ENCODE measurements at places on chromosomes 11 and 22.
A peak's percentile ranks its signal among the peaks of the same experiment; 100 is the strongest.

DNA sequence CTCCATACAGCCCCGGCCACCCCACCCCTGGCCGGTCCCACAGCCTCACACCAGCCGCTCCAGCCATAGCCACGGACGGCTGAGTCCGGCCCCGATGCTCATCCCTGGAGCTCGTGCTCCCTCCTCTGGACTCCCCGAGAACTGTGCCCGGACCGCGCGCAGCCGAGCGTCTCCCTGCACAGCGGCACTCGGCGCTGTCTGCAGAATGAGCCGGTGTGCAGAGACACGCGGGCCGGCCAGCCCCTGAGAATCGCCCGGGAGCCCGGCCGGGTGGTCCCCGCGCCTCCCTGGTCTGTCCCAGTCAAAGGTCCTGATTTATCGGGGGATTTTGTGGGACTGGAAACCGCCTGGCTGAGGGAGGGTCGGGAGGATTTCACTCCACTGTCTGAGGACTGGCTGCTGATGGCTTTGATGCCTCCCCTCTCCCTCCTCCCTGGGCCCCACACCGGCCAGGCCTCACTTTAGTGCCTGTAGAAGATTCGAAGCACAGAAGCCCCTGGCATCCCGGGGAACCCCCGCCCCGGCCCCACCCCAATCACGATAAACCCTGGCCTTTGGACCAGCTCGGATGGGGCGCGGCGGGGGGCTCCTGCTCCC, 102.7 kb downstream of the BRD1 start:
- peak; percentile 76 for DNase-seq

GRCh38 chr11:6637871-6638270, 17.7 kb downstream of the DCHS1 start:
- no peak for DNase-seq

- no peak for DNase-seq
Measured at GRCh38 chr11:120581313-120581712, 69.8 kb downstream of the GRIK4 start.

DNA sequence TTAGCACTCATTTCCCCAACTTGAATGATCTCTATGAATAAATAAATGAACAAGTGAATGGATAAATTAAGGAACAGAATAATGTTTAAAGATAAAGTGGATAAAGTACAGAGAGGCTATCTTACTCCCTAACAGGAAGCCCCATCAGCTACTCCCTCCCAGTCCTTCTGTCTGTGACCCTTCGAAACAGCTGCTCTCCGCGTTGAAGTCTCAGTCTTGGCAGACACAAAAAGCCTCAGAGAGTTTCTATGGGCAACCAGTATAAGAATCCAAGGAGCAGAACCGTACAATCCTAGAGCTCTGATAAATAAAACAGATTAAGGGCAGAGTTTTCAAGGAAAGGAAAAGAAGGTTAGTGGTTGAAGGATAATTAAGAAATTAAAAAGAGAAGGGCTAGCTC, 35.0 kb downstream of the GUCY1A2 start:
- DNase-seq, result no peak

- DNase-seq, result no peak
Measured at GRCh38 chr11:93194673-93195291, 3.0 kb downstream of the SLC36A4 start.

DNA sequence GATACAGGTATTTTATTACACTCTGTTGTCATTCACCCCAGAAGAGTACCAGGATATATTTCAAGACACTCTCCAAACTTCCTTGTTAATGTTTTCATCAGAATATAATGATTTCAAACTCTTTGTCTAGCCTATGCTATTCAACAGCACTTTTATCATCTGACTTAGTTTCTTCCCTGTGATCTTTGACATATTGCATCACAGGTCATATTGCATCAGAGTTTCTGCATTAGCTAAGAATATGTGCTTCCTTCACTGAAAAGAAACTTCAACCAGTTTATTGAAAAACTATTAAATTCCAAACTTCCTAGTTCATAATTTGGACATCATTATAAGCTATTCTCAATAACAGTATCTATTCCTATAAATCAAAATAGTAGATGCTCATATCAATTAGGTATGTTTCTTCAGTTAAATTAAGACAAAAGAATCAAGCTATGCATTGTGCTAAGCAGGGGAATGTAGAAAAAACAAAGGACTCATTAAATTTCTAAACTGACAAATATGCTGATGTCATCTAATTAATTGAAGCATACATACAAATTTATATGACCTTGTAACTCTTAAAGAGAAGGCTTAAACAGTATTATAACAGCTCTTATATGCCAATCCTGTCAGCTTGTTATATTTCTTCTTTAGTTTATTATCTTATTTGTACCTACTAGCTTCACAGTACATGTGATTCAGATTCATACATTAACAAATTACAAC, 361.8 kb upstream of the LUZP2 start:
- DNase-seq, result no peak

- no peak for DNase-seq
Measured at GRCh38 chr11:115148691-115149090, 355.5 kb downstream of the CADM1 start.

GRCh38 chr11:44985721-44986120, 35.0 kb upstream of the TP53I11 start:
- no peak for DNase-seq

- no peak for DNase-seq
Measured at GRCh38 chr11:18705651-18706281, 7.2 kb downstream of the TMEM86A start.

DNA sequence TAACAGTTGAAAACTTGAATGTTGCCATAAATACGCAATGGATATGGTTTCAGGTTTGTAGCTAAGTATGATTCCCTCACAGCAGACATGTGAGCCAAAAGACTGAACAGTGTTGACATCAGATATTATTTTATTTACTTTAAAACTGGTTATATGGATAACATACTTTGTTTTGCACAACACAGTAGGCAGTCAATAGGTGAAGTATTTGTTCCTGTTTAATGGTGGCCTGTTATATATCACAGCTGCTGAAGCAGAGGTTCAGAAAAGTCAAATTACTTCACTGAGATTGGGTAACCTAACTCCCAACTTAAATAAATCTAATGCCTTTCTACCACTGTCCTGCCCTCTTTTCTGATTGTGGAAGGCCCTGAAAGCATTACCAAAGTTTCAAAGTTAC, 44.6 kb downstream of the YAP1 start:
- no peak for DNase-seq

DNA sequence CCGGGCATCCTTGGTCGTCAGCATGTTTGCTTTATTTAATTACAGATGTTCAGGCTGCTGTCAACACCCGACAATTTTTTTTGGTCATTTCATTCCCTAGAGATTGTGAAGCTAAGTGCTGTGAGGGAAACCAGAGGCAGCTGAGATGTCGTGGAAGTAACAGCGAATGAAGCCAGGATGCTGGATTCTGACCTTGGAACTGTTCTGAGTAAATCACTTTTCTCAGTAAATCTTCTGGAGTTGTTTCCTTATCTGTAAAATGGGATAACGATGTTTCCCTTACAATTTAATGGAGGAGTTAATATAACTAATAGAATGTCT, 390 bp upstream of the CKAP5 start:
- DNase-seq, result no peak

- no peak for DNase-seq
Measured at GRCh38 chr11:67516806-67517205, 6.4 kb downstream of the CABP2 start.

- no peak for DNase-seq
Measured at GRCh38 chr22:45238957-45239680, 1.6 kb downstream of the KIAA0930 start.

All from stimulated activated CD4-positive, alpha-beta T cell treated with anti-CD3 and anti-CD28 coated beads, Interleukin-12 subunit alpha, Interleukin-12 subunit beta, amount 100 ng/mL, for 48 hours (primary cell).